ENCODE measurements at places on chromosomes 13 and 19.

GRCh38 chr13:98584668-98585397, 7.9 kb upstream of the STK24 start:
- no peak for DNase-seq

DNA sequence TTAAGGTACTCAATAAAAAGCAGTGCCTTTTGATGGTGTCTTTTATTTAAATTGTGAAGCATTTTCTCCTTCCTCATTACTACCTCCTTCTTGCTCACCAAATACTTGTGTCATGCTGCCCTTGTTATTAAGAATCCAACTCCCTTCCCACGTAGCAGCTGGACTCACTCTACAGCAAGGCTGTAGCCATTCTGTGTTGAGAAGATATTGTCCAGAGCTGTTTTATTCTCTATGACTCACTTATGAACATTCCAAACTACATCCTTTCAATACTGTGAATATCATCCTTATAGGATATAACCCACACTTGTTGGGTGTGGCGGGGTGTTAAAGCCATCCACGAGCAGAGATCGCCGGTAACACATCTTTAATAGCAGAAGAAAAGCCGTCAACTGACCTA, 1671.5 kb upstream of the SLC10A2 start:
- DNase-seq, result no peak

DNA sequence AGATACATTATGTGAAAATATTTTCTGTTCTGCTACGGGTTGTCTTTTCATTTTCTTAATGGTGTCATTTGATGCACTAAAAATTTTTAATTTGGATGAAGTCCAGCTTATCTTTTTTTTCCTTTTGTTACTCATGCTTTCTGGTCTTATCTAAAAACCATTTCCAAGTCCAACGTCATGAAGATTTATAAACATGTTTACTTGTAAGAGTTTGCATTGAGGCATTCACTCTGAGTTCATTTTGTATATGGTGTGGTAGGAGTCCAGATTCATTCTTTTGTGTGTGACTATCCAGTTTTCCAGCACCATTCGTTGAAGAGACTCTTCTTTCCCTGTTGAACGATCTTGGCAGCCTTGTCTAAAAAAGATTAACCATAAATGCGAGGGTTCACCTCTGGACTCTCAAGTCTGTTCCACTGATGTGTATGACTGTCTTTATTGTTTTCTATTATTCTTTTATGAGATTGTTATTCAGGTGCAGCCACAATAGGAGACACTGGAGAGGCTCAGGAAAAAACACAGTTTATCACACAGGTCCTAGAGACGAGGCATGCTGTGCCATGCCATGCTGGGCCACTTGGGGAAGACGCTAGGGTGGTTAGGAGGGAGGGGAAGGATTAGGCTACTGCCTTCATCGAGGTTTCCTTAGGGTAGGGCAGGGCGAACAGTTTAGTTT, 35.0 kb downstream of the NAA16 start:
- peak; percentile 50 for DNase-seq

- no peak for DNase-seq
Observed at GRCh38 chr19:44476559-44477408, 23.5 kb downstream of the ZNF180 start.

DNA sequence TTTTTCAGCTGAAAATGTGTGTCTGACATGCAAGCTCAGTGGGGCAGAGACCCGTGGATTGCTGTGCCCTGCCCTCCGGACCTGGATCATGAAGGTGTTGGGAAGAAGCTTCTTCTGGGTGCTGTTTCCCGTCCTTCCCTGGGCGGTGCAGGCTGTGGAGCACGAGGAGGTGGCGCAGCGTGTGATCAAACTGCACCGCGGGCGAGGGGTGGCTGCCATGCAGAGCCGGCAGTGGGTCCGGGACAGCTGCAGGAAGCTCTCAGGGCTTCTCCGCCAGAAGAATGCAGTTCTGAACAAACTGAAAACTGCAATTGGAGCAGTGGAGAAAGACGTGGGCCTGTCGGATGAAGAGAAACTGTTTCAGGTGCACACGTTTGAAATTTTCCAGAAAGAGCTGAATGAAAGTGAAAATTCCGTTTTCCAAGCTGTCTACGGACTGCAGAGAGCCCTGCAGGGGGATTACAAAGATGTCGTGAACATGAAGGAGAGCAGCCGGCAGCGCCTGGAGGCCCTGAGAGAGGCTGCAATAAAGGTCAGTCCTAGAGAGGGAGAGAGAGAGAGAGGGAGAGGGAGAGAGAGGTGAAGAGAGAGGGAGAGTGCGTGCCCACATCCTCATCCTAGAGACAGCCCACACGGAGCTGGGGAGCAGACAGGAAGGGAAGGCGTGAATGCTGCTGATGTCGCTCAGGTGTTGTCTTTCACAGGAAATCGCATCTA, 5.1 kb upstream of the DCUN1D2 start:
- DNase-seq, result no peak
